ENCODE measurements at places on chromosomes 2 and 18.

GRCh38 chr2:105387225-105387624 is 11.6 kb downstream of the FHL2 start:
- no peak for DNase-seq

DNA sequence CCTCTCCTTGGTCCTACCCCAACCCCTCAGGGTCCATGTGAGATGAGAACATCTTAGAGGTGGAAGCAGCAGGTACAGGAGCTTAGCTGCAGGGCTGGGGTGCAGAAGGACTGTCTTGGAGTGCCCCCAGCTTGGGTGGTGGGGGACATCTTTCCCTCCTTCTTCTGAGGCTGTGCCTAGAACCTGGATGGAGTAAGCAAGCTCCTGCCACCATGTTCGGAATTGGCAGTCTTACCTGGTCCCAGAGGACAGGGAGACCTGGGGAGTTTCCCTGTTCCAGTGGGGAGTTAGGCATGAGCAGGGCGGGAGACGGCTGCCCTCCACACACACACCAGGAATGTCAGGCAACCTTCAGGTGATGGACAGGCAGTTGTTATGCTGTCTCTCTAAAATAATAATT is 131.0 kb upstream of the COPS8 start:
- no peak for DNase-seq

- DNase-seq: peak; percentile 7
Measured at GRCh38 chr2:128754246-128754724, 435.6 kb upstream of the HS6ST1 start.

- no peak for DNase-seq
Measured at GRCh38 chr2:188940171-188940570, 34.0 kb upstream of the COL3A1 start.

DNA sequence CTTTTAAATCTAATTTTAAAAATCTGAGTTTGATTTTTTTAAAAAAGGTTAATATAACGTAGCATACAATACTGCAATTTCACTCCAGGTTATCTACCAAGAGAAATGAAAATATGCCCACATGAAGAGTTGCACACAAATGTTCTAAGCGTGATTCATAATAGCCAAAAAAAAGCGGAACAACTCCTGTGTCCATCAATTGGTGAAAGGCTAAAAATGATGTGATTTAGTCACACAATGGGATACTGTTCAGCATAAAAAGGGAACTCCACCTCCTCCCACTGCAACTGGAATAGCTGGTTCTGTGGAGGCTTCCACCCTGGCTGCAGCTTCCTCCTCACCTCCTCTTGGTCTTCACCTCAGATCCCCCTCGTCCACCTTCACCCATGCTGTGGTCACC is 132.8 kb downstream of the PIK3C3 start:
- no peak for DNase-seq

DNA sequence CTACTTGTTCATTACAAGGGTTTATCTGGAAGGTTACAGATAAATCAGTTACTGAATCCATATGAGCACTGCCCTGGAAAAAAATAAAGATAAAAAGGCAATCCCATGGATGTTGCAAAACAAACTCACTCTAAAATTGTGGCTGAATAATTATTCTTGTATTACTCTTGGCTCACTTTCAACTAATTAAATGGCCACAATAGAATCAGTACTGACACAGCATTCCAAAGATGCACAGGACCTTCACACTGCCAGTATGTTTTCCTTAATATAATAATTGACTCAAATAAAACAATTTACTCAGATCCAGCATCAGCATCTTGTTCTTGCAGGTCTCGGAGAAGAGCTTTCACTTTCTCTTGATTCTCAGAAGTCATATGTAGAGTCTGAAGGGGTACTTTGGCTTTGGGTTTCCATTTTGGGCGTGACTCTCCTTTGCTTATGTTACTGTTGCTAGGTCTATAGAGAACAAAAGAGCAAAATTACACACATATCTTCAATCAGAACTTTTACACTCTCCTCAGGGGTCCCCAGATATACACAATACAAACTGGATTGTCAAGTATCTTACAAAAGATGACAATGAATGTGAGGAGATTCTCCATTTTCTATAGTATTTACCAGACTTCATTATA is 12.6 kb downstream of the DHX57 start:
- DNase-seq: peak; percentile 41

DNA sequence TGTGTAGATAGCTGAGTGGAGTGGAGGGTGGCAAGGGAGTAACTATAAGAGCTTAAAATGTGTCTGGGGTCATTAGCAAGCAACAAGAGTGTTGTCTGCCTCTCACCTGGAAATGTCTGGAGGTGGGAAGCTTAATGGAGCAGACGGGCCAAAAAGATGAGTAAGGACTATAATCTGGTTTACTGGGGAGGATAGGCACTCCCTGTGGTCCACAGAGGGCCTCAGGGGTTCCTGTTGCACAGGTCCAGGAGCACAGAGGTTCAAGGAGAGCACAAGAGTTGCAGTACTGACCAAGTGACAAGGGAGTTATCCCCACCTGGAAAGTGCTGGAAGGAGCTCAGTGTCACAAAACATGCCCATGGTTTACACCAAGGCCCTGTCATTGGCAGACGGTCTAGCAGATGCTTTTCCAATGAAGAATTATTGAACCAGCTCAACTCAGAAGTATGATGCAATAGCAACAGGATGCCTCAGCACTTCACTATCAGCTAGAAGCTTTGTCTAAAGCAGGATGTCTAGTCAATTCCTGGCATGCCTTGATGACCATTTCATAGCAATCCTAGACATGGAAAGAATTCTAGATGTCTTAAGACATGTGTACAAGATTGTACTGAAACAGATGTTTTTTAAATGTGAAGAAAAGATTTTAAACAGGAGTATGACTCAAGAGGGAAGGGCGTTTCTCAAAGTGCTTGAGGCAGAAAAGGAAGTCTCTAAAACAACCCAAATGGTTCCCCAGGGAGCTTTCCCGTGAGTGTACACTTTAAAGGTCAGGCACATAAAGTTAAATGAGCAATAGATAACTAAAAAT is 62.9 kb upstream of the SERPINE2 start:
- no peak for DNase-seq

DNA sequence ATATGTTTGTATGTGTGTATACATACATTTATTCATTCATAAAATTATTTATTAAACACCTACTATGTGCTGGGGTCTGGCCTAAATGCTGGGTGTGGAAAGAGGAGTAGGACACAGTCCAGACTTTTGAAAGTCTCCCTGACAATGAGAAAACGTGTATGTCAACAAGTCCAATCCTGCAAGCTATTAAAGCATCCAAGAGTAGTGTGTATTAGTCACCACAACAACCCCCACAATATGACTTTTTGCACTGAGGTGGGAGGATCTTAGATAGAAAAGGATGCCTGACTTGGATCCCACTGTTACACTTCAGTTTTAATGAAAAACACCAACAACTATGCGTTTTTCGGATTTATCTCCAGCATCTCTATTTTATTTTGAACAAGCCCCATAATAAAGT is 446.4 kb downstream of the EPHA4 start:
- no peak for DNase-seq

DNA sequence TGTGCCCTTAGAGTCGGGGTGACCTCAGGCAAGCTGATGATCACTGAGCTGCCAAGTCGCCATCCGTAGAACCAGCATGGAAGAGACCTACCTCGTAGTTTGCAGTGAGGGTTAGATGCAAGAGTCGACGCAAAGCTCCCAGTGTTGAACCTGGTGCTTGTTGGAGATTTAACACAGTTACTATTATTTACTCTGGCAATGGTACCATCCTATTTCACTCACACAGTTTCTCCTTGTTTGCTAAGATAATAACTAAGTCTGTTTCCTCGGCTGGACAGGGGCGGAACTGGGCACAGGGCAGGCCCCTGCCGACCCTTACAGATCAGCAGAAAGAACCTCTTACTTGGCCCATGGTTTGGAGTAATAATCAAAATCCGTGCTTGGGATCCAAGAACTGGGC is 85.5 kb downstream of the ACAA2 start:
- no peak for DNase-seq

DNA sequence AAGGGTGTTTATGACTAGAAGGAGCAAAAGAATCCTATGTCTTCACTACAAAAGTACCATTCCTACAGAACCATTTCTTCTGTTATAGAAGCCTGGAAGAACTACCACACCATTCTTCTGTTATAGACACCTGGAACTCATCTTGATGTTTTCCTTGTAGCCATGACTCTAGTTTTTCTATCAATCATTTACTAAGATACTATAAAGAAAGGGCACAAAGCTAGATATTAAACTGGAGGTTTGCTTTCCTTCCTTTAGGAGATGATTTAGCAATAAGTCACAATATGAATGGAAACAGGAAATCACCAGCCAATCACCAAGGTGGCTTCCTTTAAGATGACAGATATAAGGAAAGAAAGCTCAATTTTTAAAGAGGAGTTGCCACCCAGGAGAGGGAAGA is 100.3 kb upstream of the NEUROD1 start:
- DNase-seq: no peak

GRCh38 chr2:118850901-118851415 is 3.5 kb upstream of the EN1 start:
- no peak for DNase-seq

DNA sequence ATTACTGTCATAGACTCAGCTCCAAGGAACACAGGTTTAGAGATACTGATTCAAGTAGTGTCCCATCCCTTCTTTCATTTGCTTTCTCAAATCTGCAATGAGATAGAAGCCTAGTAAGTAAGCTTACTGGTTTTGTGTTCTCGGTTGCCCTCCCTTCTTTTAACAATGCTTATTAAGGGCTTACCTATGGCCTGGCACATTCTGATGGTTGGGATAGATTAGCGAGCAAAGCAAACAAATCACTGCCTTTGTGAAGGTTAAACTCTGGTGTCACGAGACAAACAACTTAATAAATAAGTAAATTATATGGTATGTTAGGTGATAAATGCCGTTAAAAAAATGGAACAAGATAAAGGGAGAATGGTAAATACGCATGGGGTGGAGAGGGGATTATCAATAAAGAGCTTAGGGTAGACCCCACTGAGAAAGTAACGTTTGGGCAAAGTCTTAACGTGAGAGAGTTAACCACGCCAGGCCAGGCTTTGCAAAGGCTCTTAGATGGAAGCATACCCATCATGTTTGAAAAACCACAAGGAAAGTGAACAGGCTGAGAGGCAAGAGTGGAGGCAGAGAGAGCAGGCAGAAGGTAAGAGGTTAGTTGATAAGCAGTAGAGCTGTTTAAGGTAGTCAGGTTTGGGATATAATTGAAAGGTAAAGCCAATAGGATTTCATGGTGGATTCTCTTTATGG is 31.0 kb downstream of the EIF2AK3 start:
- DNase-seq: no peak

DNA sequence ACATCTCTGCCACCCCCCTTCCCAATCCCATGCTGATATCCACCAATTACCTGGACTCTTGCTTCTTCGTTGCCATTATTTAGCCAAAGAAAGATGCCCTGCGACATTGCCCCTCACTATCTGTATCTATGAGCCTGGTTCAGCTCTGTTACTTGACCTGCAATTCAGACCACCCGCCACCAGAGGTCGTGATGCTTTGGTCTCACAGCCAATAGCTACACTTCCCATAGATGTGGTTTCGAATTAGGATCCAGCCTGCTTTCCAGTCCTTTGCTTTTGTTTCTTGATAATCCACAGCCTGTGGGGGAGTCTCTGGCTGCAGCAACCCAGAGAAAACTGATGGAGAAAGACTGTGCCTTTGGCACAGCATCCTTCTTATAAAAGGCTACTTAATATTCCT is 239.4 kb downstream of the KLHL29 start:
- peak; percentile 33 for DNase-seq

GRCh38 chr2:226073496-226074160 is 674.1 kb downstream of the NYAP2 start:
- no peak for DNase-seq

DNA sequence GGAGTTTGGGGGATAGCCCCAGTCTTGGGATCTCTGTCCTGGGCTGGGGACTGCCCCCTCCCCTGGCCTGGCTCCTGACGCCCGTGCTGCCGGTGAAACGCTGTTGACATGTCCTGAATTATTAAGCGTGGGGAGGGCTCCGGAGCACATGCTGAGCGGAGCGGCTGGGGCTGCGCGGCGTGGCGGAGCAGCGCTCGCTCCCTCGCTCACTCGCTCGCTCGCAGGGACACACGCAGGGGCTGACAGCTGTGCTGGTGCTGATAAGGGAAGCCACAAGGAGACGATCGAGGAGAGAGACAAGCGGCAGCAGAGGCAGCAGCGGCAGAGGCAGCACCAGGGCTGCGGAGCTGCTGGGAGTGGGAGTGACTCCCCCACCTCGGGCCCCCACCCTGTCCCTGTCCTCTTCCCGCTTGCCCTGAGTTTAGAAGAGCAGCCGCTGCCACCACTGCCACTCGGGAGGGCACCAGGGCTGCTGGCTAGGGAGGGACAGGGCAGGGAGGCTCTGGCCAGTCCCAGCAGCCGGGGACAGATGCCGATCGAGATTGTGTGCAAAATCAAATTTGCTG is at the start of gene ASIC4:
ASIC4 (plus strand) TSS at position 287 of the 566 bp plus-strand sequence; CDS start at position 530, 243 bp downstream.
- DNase-seq: no peak

DNA sequence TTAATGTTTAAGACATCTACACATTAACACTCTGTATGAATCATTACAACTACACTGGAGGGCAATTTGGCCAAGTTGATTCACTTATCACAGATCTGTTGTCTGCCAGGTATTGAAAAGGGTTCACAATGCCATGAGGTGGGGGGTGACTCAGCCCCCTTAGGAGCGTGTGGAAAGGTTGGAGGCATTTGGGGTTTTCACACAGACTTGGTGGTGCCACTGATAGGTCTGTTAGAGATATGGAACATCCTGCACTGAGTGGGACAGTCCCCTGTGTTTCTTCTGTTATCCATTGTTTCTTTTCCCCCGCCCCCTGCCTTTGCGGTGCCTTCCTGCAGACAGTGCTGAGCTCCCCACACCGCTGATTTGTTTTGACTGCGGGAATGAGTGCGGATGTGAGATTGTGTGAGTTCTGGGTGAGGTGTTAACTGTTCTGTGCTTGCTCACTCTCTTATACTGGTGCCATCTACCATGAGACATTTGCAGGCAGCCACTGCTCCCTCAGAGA is 9.3 kb upstream of the TSN start:
- DNase-seq: no peak

DNA sequence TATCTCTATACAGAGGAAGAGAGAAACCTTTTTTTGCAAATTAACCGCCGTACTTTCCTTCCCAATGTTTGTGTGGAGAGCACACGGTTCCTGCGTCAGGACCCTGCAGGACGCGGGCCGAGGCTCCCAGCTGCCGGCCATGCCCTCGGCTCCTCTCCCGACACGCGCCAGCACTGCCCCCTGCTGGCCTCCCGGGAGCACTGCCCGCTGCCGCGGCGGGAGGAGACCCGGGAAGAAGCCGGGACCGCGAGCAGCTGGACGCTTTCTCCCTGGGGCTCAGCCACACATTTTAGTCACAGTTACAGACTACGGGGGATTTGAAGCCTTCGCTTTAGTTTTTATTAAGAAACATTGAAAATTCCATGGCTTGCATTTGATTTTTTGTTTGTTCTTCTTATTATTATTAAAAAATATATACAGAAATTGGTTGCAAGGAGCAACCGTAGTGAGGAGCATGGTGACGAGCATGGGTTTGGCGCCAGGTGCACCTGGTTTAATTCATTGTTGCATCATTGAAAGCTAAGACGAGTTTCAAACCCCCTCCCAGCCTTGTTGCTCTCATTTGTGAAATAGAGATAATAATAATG is 401.2 kb downstream of the GALR1 start:
- peak; percentile 67 for DNase-seq

- peak; percentile 88 for DNase-seq
Measured at GRCh38 chr2:37389989-37390765, 45.7 kb downstream of the QPCT start.

All from activated CD4-positive, alpha-beta T cell treated with anti-CD3 and anti-CD28 coated beads, Interleukin-2, Interleukin-4, amounts not matched to agents 100 ng/mL and 50 ng/mL, durations not matched to agents 16 hours and 8 hours (primary cell).